ENCODE measurements at places on chromosomes 5 and 9.

- DNase-seq, result no peak
Measured at GRCh38 chr5:161539016-161539415, 7.5 kb downstream of the GABRB2 start.

- no peak for DNase-seq
Measured at GRCh38 chr5:646396-647201, 34.5 kb downstream of the CEP72 start.

GRCh38 chr9:137326445-137327065, 24.5 kb upstream of the NRARP start:
- DNase-seq, result no peak

DNA sequence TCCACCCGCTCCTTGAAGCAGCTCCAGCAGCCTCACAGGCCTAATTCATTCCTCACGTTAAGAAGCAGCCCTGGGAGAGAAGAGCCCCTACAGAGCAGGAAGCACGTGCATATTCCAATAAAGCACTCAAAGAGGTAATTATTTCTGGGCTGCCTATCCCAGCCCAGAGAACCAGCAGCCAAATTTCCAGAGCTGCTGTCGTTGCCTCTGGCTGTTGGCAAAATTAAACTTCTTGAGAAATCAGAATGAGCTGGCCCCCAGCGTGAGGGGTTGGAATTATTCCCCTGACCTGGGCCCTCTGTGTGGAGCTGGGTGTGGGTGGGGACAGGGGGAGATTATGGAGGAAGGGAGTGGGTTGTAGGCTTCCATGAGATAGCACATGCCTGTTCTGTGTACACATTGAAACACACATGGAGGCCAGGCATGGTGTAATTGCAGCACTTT, 86.8 kb upstream of the HSPA9 start:
- DNase-seq, result no peak

DNA sequence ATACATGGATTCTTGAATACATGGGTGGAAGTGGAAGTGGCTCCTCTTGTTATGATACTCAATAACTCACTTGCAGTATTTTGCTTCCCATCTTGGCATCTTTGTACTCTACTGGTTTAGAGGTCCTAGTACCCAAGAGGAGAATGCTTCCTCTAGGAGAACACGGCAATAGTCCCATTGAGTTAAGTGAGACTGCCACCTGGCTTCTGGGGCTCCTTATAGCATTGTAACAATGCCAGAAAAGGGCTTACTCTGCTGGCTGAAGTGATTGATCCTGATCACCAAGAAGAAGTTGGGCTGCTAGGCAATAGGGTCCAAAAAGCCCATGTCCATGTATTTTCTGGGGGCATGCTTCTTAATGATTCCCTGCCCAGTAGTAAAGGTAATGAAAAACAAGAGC, 627.6 kb upstream of the SGCD start:
- no peak for DNase-seq

GRCh38 chr9:133496861-133497842, 18.3 kb upstream of the SLC2A6 start:
- no peak for DNase-seq

Data from stimulated activated CD4-positive, alpha-beta T cell treated with anti-CD3 and anti-CD28 coated beads, Interleukin-12 subunit alpha, Interleukin-12 subunit beta, amount 100 ng/mL, for 48 hours (primary cell).